Small intestine (tissue), 16 donors: ENCODE measurements at places on chromosomes 16 and 17.
A peak's percentile ranks its signal among the peaks of the same experiment; 100 is the strongest.

- DNase-seq, result no peak
- no peaks in the 10 kb centered on the region for H3K36me3 ChIP-seq
- H3K4me3 ChIP-seq, result peak overlapping the region; percentile 12
- peaks cover 4% of the 10 kb centered on the region for H3K4me1 ChIP-seq
- H3K27ac ChIP-seq, result no peak overlapping the region
- H3K27me3 ChIP-seq, result peaks cover 13% of the 10 kb centered on the region
Observed at GRCh38 chr16:67163999-67164558, 466 bp upstream of the HSF4 start.

- peaks cover 20% of the 10 kb centered on the region for H3K36me3 ChIP-seq
- H3K4me3 ChIP-seq, result no peak overlapping the region
- DNase-seq, result no peak
- H3K27ac ChIP-seq, result no peak overlapping the region
- no peaks in the 10 kb centered on the region for H3K4me1 ChIP-seq
Observed at GRCh38 chr17:692116-692515, 22.5 kb downstream of the VPS53 start.

- no peak for DNase-seq
- H3K4me1 ChIP-seq, result peaks cover 23% of the 10 kb centered on the region
- no peaks in the 10 kb centered on the region for H3K27me3 ChIP-seq
- no peak overlapping the region for H3K4me3 ChIP-seq
- no peaks in the 10 kb centered on the region for H3K36me3 ChIP-seq
- no peak overlapping the region for H3K27ac ChIP-seq
Observed at GRCh38 chr16:5040451-5040850, 6.7 kb upstream of the NAGPA start.

- no peaks in the 10 kb centered on the region for H3K36me3 ChIP-seq
- no peaks in the 10 kb centered on the region for H3K4me1 ChIP-seq
- no peak overlapping the region for H3K4me3 ChIP-seq
- no peak overlapping the region for H3K27ac ChIP-seq
- peak; percentile 23 for DNase-seq
Observed at GRCh38 chr17:34499576-34499975, 79.8 kb upstream of the TMEM132E start.

DNA sequence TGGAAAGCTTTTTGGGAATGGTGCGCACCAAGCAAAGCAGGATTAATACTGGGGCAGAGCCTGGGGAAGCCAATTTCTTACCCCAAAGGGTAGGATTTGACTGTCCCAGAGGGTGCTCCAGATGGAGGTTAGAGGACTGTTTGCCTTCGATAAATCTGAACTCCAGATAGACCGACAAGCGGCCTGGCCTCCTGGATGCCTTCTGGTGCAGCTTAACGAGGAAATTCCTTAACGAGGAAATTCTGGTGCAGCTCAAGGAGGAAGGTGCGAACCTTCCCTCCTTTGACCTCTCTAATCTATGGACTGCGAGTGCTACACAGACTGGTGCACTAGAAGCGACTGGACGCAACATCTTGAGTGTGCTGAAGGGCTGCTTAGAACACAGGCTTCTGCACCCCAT is 6.5 kb downstream of the CALB2 start:
- no peaks in the 10 kb centered on the region for H3K36me3 ChIP-seq
- H3K4me1 ChIP-seq, result no peaks in the 10 kb centered on the region
- H3K27me3 ChIP-seq, result no peaks in the 10 kb centered on the region
- no peak overlapping the region for H3K4me3 ChIP-seq

GRCh38 chr16:50741225-50741780 is 583 bp upstream of the CYLD start:
- no peaks in the 10 kb centered on the region for H3K4me1 ChIP-seq
- no peaks in the 10 kb centered on the region for H3K36me3 ChIP-seq
- no peak for DNase-seq
- H3K27ac ChIP-seq, result peak overlapping the region; percentile 39

DNA sequence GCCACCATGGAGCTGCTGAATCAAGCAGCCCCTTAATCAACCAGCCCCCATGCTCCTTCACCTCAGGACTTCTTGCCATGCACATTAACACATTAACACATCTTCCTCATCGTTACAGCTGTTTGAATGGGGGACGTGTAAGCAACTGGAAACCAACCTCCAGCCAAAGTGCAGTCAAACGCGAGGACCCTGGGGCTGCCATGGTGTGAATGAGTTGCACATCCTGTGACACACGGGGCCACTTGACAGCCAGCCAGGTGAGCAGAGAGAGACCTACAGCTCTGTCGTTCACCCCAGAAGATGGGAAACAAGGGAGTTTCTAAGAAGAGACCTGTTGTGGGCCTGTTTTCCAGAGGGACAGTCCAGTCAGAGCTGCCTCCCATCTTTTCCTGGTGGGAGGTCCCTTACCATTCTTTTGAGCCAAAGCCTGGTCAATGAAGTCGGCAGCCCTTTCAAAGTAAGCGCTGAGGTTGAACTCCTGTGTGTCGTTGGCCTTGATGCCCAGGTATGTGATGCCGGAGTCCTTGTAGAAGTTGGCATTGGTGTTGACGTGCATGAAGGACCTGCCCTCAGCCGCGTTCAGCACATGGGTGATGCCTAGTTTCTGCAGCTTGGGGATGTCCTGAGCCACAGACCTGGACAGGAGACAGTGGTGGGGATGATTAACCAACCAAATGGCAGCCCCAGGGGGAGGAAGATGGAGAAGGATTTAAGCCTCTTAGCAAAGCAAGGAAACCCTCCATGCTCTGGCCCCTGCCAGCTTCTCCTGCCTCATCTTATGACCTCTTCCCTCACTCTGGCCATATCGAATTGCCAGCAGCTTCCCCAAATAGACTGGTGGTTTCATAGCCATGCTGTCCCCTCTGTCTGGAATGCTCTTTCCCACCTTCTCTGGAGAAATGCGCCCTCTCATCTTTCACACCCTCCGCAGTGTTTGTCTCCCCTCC is 4.2 kb downstream of the DUSP3 start:
- no peak overlapping the region for H3K27ac ChIP-seq
- peaks cover 74% of the 10 kb centered on the region for H3K36me3 ChIP-seq
- no peaks in the 10 kb centered on the region for H3K27me3 ChIP-seq
- DNase-seq, result no peak

DNA sequence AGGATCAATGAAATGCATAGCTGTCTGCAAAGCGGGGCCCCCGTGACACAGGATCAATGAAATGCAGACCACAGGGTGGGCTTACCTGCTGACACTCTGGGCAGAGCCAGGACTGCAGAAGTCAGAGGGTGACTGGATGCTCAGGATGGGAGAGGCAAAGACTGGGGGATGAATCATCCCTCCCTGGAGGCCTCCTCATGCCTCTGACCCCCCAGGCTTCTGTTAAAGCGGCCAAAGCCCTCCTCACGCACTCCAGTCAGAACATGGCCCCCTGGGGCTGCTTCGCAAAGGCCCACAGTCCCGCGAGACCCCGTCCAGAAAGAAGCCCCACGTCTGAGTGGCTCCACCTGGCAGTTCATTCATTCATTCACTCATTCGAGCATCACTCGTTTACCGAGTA is 38.4 kb upstream of the FOXF1 start:
- DNase-seq, result no peak
- H3K4me1 ChIP-seq, result no peaks in the 10 kb centered on the region
- no peaks in the 10 kb centered on the region for H3K27me3 ChIP-seq
- H3K27ac ChIP-seq, result no peak overlapping the region
- H3K4me3 ChIP-seq, result no peak overlapping the region

- H3K36me3 ChIP-seq, result peaks cover 41% of the 10 kb centered on the region
- no peak for DNase-seq
- no peaks in the 10 kb centered on the region for H3K27me3 ChIP-seq
- H3K27ac ChIP-seq, result no peak overlapping the region
- H3K4me3 ChIP-seq, result no peak overlapping the region
- H3K4me1 ChIP-seq, result no peaks in the 10 kb centered on the region
Observed at GRCh38 chr16:249431-249830, 14.8 kb downstream of the FAM234A start.

GRCh38 chr16:66641387-66641786 is 36.9 kb downstream of the CMTM3 start:
- H3K27me3 ChIP-seq, result no peaks in the 10 kb centered on the region
- H3K4me1 ChIP-seq, result no peaks in the 10 kb centered on the region
- DNase-seq, result no peak

DNA sequence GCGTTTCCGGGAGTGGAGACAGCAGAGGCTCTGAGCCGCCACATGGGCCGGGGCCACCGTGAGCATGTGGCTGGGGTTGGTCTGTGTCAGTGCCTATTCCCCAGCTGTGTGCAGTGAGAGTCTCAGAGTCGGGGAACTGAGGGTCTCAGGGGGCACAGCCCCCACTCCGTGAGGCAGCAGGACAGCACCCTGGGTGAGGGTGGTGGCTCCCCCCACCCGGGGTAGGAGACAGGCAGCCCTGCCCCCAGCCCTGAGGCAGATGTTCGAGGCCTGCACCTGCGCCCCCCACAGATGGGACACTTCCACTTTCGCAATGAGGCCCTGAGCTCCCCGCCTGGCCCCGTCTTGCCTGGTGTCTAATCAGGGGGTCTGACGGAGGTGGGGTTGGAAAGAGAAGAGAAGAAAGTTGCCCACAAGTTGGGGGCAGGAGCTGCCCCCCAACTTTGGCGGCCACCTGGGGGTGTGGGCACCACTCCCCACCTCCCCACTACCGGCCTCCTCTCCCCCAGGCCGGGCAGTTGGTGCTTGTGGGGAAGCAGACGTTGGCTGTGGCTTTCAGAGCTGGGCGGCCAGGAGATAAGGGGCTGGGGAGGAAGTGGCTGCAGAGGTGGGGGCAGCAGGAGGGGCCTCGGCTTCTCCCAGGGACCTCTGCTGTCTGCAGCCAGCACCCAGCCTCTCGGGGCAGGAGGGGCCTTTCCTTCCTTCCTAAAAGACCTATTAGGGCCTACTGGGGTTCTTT is 1.8 kb upstream of the CBFA2T3 start:
- no peak overlapping the region for H3K27ac ChIP-seq
- H3K36me3 ChIP-seq, result no peaks in the 10 kb centered on the region
- peaks cover 3% of the 10 kb centered on the region for H3K27me3 ChIP-seq
- no peak for DNase-seq
- H3K4me3 ChIP-seq, result no peak overlapping the region
- peaks cover 3% of the 10 kb centered on the region for H3K4me1 ChIP-seq

DNA sequence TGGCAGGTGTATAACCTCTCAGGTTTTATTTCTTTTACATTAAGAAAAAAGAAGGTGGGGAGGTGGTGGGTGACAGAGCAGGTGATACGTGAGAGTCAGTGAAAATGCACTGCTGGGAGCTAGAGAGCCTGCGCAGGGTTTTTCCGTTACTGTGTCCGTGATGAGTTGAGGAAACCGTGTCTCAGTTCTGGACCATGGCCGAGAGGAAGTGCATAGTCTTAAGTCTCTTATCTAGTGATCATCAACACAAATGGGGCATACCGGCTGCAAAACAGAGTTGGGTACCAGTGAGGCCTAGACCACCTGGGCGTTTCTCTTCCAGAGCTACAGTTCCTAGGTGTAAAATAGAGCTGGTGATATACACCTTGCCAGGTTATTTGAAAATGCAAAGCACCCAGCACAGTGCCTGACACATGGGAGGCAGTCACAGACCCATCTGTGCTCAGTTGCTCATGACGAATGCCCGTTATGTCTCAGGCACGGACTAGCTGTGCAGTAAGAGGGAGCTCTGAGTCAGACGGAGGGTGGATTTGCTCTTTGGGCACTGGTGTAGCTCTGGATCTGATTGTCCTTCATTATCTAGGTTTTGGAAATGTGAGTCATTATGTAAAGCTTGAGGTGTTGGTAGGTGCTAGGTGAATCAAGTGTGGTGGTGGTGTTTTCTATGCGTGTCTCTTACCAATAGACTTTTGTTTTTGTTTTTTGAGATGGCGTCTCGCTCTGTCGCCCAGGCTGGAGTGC is 60.9 kb downstream of the RPTOR start:
- peaks cover 15% of the 10 kb centered on the region for H3K36me3 ChIP-seq
- peaks cover 6% of the 10 kb centered on the region for H3K4me1 ChIP-seq
- no peak overlapping the region for H3K4me3 ChIP-seq
- H3K27ac ChIP-seq, result no peak overlapping the region
- no peak for DNase-seq
- H3K27me3 ChIP-seq, result no peaks in the 10 kb centered on the region

DNA sequence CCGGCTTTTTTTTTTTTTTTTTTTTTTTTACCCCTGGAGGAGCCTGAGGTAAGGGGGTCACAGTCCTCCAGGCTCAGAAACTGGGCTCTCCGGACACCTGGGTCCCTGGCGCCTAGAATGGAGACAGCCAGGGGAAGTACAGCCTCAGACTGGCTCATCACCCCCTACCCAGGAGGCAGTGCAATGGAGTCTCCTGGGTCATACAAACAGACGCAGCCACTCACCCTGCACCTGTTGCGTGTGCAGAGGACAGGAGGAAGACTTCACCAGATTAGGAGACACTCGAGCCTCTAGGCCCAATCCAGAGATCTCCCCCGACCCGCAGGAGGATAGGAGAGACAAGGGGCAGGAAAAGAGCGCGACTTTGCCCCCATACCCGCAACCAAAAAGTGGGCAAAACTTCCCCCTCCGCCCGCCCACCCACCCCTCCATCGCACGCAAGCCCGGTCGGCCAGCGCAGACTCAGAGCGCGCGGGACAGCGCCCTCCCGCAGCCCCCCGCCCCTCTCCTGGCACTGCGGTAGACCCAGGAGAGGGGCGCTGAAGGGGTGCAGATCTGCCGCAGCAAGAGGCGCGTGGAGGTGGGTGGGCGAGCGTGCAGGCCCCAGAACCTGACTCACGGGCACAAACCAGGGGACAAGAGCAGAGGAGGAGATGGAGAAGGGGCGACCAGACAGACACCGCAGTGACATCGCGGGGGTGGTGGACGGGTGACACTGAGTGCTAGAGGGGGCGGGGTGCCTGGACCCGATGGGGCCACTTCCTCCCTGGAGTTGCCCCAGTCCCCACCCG is 900 bp downstream of the HAP1 start:
- H3K27ac ChIP-seq, result no peak overlapping the region
- peaks cover 9% of the 10 kb centered on the region for H3K27me3 ChIP-seq
- H3K4me3 ChIP-seq, result no peak overlapping the region

DNA sequence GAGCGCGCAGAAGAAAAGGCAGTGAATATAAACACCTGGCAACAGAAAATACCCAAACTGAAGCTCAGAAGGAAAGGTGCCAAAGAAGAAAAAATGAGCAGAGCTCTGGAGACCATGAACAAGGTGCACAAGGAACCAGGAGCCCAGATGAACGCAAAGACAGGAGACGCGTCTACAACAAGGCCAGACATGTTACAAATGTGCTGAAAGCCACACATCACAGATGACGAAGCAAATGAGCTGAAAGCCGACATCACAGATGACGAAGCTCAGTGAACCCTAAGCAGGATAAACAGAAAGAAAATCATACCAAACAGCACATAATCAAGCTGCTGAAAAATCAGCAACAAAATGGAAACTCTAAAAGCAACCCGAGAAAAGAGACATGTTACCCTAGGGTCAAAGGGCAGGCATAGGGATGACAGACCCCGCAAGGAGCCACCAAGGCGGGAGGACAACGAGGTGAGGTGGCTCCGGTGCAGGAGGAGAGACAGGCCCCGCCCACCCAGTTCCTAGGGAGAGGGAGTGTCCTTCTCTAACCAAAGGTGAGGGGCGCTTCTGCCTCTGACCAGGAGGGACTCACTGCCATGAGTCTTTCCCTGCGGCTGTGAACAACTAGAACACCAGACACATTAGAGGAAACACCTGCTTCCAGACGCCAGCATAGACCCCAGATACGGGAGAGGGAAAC is 39.1 kb downstream of the CCDC57 start:
- H3K36me3 ChIP-seq, result peaks cover 67% of the 10 kb centered on the region
- peaks cover 5% of the 10 kb centered on the region for H3K4me1 ChIP-seq
- no peak overlapping the region for H3K4me3 ChIP-seq
- no peak for DNase-seq
- no peak overlapping the region for H3K27ac ChIP-seq
- no peaks in the 10 kb centered on the region for H3K27me3 ChIP-seq

- H3K36me3 ChIP-seq, result no peaks in the 10 kb centered on the region
- H3K4me1 ChIP-seq, result peaks cover 60% of the 10 kb centered on the region
- H3K4me3 ChIP-seq, result peak overlapping the region; percentile 37
- H3K27ac ChIP-seq, result peak overlapping the region; percentile 88
- peak; percentile 98 for DNase-seq
- H3K27me3 ChIP-seq, result no peaks in the 10 kb centered on the region
Observed at GRCh38 chr17:72465191-72466024, 344.6 kb downstream of the SOX9 start.
